Activated T-helper 2 cell treated with anti-CD3 and anti-CD28 coated beads, Interferon-gamma antibody, Interleukin-2, Interleukin-4, amounts not matched to agents 10 μg/mL and 5 μg/mL and 100 μg/mL, durations not matched to agents 14 hours and 24 hours and 36 hours (primary cell): ENCODE measurements at places on chromosomes 3 and 15. TPM values are rescaled to one million over a fixed set of nuclear protein-coding genes. Genes with fewer than 3 reads are reported as not detected.

Gene ZNF660
- total RNA-seq = 0.07 and 0.32 TPM in 2 replicates

Gene PCSK6
- total RNA-seq = 0.83 and 1.9 TPM in 2 replicates

DNA sequence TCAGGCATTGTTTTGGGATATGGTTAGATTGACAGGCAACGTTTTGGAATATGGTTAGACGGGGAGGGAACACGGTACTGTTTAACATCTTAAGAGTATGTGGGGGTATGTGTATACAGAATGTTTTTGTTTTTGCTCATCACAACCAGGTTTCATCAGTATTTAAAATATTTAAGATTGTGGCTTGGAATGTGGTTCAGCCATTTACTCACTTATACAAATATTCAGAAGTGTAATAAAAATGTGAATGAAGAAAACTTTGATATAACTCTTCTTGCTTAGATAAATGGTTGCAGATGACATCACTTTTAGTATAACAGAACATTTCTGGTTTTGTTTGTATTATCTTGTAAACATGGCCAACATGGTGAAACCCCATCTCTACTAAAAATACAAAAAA lies 3.9 kb upstream of the PAK2 start:
- no peak for DNase-seq

GRCh38 chr3:43583481-43583880 lies 38.3 kb downstream of the ANO10 start:
- DNase-seq = no peak

Gene PDZRN3
- total RNA-seq = not detected in 2 replicates

- DNase-seq = no peak
Measured at GRCh38 chr3:142318331-142318730, 92.9 kb upstream of the GK5 start.

Gene CHRNB4
- not detected in 2 replicates for total RNA-seq

- no peak for DNase-seq
Measured at GRCh38 chr15:69553686-69554085, 101.1 kb downstream of the RPLP1 start.

Gene SEMA3G
- 0.30 and 0.32 TPM in 2 replicates for total RNA-seq

DNA sequence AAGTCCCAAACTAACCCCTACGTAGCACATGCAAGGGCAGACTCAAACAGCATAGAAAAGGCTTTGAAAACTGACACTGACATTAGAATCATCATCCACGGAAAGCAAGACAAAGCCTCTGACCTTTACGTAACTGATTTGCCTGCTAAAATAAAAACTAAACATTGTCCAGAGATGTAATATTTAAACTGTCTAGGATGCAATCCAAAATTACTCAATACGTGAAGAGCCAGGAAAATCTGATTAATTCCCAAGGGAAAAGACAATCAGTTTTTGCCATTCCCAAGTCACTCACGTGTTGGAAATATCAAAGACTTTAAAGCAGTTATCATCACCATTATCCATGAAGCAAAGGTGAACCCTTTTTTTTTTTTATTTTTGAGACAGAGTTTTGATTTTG lies 13.3 kb upstream of the IQCF1 start:
- no peak for DNase-seq

DNA sequence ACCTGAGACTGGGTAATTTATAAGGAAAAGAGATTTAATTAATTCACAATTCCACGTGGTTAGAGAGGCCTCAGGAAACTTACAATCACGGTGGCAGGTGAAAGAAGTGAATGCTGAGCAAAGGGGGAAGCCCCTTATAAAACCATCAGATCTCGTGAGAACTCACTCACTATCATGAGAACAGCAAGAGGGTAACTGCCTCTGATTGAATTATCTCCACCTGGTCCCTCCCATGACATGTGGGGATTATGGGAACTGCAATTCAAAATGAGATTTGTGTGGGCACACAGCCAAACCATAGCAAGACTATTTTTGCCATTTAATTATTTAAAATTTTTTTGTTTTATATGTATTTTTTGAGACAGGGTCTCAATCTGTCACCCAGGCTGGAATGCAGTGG lies 27.0 kb upstream of the KCTD6 start:
- no peak for DNase-seq

Gene CLEC3B
- 0.21 TPM in 1 of 2 replicates, not detected in the other for total RNA-seq

DNA sequence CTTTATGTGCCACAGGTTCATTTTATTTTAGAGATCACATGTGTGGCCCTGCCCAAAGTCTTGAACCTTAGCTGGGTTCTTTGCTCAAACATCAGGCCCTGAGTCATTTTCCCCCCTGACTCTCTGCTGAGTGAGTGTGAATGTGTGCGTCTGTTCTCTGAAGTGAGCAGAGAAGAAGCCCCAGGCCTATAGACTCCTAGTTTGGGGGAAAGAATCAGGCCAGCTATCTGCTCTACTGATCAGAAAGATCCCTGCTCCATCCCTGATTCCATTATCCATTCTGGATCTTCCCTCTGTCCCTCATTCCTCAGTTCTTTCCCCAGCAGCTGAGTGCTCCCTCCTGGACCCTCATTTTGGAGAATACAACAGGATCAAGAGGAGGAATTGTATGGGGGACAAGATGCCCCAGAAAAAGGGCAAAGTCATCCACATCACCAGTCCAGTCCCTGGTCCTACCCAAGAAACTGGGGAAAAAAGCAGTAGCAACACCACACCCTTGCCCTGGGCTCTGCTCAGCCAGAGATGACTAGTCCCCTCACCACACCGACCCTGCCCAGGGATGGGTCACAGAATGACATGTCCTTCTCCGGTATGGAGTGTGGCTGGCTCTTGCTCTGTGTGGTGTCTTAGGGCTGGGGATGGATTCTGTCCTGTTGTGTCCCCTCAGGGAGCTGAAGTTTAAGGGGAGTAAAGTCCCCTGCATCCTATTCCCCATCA lies 3.2 kb downstream of the DUOX1 start:
- DNase-seq = no peak

DNA sequence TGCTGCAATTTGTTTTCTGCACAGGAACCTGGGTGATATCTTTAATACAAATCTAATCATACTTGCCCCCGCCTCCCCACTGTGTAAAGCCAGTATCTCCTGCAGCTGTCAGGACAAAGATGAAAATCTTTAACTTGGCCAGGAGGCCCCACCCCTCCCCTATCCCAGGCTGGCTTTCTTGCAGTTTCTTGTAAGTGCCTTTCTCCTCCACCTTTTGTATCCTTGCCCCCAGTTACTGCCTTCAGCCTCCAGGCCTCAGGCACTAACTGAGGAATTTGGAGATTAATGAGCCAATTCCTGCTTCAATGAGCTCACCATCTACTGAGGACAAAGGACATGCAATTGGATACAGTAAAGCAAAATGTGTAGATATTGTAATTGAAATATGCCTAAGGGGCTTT lies 6.5 kb downstream of the GCSAM start:
- DNase-seq = no peak

DNA sequence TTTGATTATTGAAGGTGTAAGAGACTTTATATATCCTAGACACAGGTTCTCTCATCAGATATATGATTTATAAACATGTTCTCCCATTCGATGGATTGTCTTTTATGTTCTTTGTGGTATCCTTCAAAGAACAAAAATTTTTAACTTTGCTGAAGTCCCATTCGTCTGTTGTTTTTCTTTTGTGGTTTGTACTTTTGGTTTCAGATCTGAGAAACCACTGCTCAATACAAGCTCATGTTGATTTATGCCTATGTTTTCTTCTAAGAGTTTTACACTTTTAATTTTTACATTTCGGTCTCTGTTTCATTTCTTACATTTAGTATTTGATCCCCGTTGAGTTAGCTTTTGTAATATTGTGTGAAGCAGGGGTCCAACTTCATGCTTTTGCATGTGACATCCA lies 103.3 kb upstream of the SPRED1 start:
- DNase-seq = no peak

- DNase-seq = no peak
Measured at GRCh38 chr3:139917226-139917785, 17.7 kb upstream of the CLSTN2 start.

Gene SI
- not detected in 2 replicates for total RNA-seq

DNA sequence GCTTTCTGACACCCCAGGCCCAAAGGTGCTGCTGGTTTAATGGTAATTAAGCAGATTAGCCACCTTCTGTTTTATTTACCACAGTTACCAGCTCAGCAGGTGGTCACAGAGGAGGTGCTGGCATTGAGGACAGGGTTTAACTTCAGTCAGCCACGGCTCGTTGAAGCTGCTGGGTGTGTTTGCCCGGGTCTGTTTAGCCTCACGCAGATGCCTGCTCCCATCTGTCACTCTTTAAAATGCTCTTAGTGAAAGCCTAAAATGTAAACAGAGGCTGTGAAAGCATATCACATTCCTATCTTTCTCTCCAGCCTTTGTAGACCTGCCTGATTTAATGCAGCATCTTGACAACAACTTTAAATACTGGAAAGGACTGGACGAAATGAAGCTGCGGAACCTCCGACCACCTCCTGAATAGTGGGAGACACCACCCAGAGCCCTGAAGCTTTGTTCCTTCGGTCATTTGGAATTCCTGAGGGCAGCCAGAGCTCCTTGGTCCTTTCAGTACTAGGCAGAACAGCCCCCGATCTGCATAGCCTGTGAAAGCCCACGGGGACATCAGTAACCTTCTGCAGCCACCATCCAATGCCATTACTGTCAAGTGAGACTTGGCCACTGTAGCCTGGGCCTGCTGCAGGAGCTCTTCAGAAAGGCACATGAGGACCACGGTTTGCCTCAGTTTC lies 156.0 kb downstream of the PDE8A start:
- DNase-seq = no peak

Gene GUCA1C
- not detected in 2 replicates for total RNA-seq

GRCh38 chr3:23479026-23479425 lies 275.9 kb downstream of the UBE2E2 start:
- DNase-seq = no peak

DNA sequence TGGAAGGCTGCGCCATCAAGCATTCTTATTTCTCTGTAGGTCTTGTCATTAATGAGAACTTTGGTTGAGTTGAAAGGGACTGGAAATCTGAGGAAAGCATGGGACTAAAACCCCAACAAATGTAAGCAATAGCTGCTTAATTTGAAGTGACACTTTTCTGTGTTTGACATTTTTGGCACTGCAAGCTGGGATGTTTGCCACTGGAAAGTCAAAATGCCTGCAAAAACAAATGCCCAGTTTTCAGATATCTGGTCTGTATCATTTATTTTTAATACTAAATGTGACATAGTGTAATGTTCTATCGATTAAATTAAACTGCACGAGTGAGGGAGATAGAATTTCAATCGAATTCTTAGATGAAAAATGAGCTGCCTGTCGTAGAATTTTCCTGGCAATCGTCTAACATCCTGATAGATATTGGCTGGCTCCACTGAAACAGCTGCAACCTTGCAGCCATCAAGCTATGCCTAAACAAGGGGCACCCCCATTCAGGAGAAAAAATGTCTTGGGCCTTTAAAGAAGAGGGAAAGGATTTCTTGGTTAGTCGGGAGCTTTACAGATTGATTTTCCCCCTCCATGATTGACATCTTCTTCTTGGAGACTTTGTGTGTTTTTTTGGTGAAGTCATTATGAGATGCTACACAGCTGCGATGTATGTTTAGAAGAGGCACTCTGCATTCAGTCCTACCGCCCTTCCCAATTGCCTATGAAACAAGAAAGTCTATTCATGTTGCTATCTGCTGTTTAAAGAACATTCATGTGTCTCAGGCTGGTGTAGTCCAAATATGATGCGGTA lies 316.7 kb upstream of the TBL1XR1 start:
- no peak for DNase-seq

DNA sequence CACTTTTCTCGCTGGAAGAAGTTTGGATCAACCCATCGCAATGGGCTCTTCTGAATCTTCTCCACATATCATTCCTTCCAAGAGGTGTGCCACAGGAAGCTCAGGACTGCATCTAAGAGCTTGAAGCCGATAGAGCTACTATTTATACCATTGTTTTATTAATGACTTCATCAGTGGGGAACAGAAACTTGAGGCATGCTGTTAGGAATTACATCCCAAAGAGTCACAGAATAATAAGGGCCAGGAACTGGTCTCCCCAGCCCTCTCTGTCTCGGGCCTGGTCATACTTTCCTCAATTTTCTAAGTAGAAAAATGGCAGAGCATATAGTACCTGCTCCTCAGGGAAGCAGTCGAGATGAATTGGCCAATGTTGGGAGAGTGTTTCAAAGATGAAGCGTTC lies 16.9 kb upstream of the C15orf61 start:
- no peak for DNase-seq

DNA sequence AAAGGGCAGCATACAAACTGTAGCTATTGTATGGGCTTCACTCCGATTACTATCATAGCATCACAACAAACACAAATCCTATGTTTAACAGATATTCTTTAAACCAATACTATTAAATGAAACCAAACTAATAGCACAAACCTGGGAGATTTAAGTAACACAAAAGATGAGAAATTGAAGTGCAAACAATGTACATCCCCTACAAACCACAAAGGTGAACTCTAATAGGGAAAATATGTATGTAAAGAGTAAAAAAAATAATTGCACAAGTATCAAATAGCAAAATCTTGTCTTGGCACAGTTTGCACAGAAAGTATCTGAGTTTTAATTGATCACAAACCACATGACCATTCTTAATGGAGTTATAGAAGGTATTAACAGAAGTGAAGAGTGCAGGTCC lies 138.5 kb downstream of the CPNE4 start:
- no peak for DNase-seq

Gene SEC22C
- total RNA-seq = 36.1 and 40.1 TPM in 2 replicates

GRCh38 chr15:91429973-91430372 lies 329.9 kb downstream of the SV2B start:
- DNase-seq = no peak

DNA sequence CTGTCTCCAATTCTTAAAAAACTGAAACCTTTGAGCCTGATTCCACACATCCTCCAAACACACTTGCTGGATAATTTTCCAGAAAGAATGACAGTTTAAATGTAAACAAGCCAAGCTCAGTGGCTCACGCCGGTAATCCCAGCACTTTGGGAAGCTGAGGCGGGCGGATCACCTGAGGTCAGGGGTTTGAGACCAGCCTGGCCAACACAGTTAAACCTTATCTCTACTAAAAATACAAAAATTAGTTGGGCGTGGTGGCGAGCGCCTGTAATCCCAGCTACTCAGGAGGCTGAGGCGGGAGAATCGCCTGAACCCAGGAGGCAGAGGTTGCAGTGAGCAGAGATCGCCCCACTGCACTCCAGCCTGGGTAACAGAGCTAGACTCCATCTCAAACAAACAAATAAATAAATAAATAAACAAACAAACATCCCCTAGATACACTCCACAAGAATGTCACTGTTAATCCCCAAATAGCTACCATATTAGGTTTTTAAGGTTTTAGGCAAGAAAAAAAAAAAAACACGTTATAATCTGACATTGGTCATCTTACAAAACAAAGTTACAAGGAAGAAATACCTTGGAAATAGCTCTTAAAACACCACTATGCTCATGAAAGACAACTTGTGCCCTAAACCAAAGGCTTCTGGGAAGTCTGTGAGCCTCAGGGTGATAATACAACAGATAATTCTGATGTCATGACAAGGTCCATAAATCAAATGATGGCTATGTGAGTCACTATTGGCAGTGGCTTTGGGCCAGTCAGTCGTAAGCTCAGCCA lies 13.2 kb downstream of the TNIK start:
- no peak for DNase-seq

DNA sequence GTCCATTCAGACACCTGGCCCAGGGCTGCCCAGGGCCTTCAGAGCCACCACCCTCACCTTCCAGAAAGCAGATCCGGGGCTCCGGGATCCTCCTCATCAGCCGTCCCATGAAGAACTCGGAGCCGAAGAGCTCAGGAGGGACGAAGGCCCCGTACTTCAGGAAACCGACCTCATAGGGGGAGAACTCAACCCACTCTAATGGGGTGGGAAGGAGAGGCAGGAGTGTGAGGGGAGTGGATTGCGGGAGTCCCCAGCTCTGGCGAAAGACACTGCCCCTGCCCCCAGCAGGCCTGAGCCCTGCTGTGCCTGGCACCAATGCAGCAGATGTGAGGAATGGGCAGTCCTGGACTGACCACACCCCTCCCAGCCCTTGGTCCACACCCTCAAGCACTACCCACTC lies 22.6 kb downstream of the PLA2G4D start:
- DNase-seq = no peak
